ENCODE measurements at places on chromosomes 6 and 20.

- no peak for DNase-seq
Measured at GRCh38 chr20:6693178-6693807, 74.2 kb upstream of the BMP2 start.

- DNase-seq = no peak
Measured at GRCh38 chr6:95576998-95577303, 384 bp upstream of the MANEA start.

DNA sequence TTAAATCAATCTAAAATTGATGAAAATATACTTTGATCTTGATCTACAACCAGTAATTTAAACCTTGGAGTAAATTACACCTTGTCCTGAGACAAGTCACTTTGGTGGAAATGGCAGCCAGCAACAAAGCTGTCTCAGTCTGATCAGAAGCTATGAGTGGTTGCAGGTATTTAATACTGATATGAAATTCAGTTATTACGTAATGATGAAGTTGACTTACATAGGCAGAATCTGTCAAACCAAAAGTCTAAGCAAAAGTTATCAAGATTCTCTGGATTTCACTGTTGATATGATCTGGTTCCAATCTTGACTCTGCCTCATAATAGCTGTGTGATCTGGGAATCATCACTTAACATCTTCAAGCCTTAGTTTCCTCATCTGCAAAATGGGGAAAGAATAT is 27.6 kb upstream of the GSTA5 start:
- no peak for DNase-seq

DNA sequence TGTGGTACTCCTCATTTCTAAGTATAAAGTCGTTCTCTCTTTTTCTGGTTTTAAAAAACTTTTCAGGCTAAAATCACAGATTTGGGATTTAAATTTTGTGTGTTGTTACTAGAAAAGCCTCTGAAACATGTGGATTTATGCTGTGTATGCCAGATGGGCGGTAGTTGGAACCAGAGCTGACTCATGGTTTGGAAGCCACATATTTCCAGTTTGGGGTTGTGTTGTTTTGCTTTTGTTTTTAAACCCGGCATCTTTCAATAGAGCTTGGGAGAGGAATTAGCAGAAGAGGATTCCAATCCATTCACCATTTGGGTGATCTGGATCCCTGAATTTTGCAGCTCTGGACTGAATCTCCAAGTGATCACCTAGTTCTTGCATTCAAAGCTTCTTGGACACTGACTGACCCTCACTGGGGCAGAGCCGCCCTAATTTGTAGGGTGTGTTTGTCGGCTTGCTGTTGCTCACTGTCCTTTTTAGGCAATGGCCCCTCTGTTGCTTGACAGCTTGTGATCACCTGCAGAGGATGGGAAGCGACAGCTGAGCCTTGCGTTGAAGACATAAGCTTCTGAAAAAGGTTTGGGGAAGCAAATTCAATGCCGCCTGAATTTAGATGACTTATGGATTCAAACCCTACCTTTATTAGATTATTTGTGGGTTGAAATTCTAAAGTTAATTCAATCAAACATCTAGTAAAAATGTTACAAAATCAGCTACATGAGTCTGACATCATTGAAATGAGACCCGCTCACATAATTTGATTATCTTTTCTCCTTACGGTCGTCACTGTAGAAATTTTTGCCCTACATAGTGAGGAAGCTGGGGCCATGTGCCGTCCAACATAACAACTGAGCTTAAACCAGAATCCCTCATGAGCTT is 79.9 kb upstream of the CD83 start:
- no peak for DNase-seq

DNA sequence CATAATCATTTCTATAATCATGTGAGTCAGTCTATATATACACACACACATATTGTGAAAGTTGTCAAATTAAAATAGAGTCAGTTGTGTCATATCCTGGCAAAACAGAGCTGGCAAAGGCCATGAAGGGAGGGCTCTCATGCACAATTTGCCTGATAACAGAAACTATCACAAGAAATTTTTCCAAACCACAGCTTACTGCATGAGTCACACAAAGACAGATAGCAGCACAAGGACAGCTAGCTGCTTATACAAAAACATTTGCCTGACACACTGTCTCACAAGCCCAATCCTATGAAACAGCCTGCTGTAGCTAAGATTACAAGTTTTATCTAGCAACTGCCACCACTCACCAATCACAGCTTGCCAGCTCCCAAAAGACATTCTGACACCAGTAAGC is 848.5 kb upstream of the MAN1A1 start:
- DNase-seq = no peak

GRCh38 chr6:102381203-102381602 is 987.7 kb downstream of the GRIK2 start:
- DNase-seq = no peak

- no peak for DNase-seq
Measured at GRCh38 chr20:11986954-11987353, 69.3 kb downstream of the BTBD3 start.

GRCh38 chr6:102936959-102937358 is 1543.5 kb downstream of the GRIK2 start:
- DNase-seq = no peak

DNA sequence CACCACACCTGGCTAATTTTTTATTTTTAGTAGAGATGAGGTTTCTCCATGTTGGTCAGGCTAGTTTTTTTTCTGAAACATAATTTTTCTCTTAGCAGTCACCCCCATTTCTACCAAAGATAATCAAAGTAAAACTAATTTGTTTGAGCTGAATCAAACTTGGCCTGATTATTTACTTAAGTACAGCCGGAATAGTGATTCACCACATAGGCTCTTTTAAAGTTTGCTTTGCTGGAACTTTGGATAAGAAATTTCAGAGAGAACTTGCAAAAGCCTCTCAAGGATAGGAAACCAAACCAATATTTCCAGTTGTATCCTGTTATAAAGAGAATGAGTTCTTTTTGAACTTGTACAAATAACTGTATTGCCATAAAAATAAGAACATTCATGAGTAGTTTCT is 105.0 kb upstream of the SYNCRIP start:
- no peak for DNase-seq

- DNase-seq = no peak
Measured at GRCh38 chr6:148593813-148594170, 153.0 kb upstream of the UST start.

GRCh38 chr6:119308048-119308570 is 41.5 kb downstream of the MAN1A1 start:
- no peak for DNase-seq
